ENCODE measurements at places on chromosomes 12 and 14.

DNA sequence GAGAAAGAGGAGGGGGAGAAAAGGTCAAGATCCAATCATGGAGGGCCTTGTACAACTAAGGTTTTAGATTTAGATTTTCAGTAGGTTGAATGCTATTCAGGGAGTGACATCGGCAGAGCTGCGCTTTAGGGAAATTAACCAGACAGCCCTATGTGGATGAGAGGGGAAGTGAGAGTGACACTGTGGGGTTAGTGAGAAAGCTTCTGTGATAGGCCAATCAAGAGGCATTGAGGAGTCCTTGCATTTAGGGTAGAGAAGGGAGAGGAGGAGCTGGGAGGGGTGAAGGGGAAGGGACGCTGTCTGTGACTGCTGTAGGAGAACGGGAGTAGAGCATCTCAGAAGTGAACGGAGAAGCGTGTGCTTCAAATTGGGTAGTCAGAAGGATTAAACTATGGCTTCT is 3.4 kb downstream of the HSD17B6 start:
- DNase-seq = no peak

DNA sequence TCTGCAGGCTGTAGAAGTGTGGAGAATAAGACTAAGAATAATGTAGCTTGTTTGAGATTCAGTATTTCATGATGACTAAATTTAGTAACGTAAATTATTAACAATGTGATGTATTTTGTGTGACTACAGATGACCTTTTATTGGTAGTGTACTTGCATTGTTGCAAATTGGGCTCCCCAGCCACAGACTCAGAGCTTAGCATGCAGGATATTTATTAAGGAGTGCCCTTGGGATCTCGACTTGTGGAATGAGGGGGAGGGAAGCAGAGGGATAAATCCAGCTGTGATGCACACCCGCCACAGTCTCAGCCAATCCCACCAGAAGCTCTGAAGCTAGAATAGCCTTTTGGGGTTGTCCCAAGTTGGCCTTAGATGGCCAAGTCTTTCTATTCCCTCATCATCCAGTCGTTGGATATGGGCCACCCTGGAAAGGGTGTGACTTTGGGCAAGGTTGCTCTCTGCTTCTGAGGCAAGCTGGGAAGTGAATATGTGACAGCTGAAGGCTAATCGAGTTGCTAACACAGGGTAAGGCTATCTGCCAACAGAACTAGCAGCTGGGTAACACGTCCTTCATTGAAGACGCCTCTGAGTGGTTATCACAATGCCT is 42.1 kb upstream of the USP44 start:
- no peak for DNase-seq

- DNase-seq = no peak
Observed at GRCh38 chr12:10121278-10121677, 8.7 kb downstream of the CLEC7A start.

DNA sequence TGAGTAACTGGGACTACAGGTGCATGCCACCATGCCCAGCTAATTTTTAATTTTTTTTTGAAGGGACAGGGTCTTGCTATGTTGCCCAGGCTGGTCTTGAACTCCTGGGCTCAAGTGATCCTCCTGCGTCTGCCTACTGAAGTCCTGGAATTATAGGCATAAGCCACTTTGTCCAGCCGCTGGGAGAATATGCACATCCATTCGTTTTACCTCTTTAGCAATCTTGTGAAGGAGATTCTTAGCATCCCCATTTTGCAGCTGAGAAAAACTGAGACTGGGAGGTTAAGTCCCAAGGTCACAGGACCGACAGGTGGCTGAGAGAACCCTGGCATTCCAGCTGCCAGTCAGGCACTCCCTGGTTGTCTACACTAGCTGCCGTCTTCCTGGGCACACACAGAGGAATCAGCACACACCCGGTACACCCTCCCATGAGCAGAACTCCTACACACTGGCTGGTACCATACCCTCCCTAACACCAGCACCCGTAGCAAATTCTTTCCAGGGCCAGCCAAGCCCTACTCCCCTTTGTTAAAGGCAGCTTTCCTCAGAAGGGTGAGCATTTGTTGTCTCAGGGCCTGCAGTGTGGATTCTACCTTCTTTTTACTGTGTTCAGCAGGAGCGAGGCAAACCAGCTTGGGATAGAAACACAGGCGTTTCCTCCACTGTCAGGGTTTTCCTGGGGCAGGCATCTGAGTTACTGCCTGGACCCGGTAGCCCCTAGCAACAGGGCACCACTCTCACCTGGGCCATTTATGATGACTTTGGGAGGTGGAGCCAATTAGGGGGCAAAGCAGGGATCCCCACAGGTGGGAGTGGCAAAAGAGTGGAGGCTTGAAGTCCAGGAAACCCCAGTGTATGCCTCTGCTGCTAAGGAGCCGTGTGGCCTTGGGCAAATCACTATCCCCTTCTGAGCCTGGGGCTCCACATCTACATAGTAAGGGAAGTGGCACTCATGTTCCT is 70.2 kb downstream of the IRF2BPL start:
- no peak for DNase-seq

DNA sequence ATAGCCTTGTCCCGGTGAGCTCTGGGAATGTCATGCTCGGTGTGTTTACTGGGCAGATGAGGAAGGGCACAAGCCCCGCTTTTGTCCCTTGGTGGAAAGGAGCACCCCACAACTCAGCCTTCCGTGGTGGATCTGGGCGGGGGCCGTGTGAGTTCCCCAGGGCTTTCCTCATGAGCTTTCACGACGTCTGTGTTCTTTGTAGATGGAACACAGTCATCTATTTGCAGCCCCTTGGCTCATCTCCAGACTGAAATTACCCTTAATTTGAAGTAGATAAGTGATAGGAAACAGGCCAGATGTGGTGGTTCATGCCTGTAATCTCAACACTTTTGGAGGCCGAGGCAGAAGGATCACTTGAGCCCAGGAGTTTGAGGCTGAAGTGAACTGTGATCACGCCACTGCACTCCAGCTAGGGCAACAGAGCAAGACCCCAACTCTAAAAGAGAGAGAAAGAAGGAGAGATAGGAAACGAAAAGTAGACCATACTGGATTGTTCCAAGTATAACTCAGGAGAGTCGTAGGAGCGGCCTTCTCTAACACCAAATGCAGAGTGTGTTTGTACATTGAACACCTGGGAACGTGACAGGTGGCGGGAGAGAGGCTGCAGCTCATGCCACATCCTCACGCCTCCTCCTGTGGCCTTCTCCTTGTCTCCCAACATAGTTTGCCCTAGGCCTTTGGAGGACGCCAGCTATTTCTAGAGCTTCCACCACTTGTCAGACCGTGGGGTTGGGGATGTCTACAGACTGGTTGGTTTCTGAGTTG is 8.8 kb downstream of the P2RX4 start:
- DNase-seq = no peak

DNA sequence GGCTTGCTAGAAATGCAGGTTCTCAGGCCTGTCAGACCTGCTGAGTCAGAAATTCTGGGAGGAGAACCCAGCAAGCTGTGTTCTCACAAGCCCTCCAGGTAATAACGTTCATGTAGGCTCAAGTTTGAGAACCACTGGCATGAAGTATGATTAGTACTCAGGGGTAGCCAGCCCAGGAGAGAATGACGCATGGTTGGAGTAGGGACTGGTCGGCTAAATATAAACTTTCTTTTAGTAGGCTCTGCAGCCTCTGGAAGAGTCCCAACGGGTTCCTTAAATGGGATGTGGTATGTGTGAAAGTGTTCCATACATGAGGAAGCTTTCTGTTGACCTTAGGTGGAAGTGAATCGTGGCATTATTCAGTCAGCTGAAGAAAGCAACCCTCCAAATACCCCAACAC is 209.3 kb downstream of the SLC41A2 start:
- peak; percentile 23 for DNase-seq

- DNase-seq = no peak
Observed at GRCh38 chr12:96099986-96100385, 64.6 kb upstream of the LTA4H start.

DNA sequence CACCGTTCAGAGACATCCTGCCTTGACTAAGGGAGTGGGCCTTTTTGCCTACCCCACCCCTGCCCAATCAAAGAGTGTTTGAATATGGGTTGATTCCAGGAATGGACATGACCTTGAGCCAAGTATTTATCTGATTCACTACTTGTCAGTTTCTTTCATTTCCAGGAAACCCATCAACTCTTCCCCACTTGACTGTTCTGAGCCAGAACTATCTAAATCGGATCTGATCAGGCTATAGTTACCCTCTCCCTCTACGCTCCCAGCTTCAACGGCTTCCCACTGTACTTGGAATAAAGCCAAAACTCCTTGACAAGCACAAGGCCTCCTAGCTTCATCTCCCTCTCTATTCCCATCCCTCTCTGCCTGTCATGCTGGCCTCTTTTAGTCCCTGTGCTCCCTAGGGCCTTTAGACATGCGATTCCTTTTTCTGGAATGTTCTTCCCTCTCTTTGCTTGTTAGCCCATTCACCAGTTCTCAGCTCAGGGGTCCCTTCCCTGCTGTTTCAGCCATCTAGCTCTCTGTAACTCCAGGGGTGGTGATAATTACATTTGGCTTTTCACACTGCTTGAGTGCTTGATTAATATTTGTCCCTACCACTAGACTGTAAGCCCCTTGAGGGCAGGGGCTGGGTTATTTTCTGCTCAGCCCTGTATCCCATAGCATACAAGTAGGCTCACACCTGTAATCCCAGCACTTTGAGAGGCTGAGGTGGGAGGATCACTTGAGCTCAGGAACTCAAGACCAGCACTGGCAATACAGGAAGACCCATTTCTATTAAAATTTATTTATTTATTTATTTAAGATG is 5.5 kb upstream of the ITPK1 start:
- no peak for DNase-seq

- peak; percentile 18 for DNase-seq
Observed at GRCh38 chr12:92290886-92291285, 145.2 kb upstream of the BTG1 start.

DNA sequence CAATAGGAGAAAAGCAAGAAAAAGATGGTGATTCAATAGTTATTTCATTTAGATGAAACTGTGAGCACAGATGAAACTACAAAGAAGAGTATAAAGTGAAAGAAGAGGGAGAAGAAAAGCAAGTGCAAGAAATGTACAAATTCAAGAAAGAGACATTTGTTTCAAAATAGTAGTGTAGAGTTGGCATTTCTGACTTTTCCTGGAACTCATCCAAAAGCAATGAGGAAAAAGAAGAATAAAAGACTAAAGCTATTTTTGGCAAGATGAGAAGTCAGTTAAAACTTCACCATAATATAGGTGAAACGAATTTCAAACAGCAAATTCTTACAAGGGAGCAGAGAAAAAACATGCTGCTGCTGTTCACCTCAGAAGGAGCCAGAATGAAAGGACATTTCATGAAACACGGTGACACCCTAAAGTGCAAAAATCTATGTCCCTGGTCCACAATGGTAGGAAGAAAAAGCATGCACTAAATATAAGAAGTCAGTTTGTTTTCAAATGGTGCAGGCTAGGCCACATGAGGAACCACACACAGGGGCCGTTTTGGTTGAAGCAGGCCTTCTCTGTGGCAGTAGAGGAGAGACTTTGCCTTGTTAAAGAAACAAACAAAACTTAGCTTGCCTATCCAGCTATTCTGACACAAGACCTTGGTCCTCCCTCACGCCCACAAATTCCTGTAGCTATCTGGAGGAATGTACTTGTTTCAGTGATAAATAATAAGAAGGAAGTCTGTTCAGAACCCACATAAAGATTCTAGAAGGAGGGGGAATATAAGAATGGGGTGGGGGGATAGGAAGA is 11.1 kb upstream of the CMAS start:
- peak; percentile 11 for DNase-seq

- DNase-seq = no peak
Observed at GRCh38 chr14:95763875-95764274, 50.0 kb upstream of the TCL1A start.

DNA sequence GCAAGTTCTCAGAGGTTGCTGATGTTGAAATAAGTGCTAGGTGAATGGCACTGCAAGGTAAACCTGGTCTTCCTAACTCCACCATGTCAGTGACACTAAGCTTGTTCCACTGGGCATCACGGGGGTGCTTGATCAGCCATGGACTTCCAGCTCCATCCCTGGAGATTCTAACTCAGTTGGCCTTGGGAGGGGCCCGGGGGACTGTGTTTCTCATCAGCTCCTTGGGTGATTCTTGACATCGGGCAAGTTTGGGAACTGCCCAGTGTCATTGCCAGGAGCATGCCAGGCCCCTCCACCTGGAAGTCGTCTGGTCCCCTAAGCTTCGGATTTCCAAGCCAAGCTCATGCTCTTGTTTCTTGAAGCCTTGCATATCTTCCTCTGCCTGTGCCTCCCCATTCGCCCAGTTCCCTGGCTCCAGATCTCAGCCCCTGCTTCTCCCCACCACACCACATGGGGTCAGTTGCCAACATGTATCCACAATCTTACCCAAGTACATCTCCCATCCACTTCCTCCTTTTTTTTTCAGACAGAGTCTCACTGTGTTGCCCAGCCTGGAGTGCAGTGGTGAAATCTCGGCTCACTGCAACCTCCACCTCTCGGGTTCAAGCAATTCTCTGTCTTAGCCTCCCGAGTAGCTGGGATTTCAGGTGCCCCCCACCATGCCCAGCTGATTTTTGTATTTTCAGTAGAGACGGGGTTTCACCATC is 30.7 kb upstream of the RFLNA start:
- DNase-seq = no peak
